Kidney epithelial cell (primary cell): ENCODE measurements at places on chromosomes 4 and X.
A peak's percentile ranks its signal among the peaks of the same experiment; 100 is the strongest.

- peak; percentile 72 for DNase-seq
These were observed 68.7 kb downstream of the NSD2 start for GRCh38 chr4:1939664-1940509.

- DNase-seq: no peak
These were observed 23.3 kb downstream of the MTHFD2L start for GRCh38 chr4:74181219-74181618.

DNA sequence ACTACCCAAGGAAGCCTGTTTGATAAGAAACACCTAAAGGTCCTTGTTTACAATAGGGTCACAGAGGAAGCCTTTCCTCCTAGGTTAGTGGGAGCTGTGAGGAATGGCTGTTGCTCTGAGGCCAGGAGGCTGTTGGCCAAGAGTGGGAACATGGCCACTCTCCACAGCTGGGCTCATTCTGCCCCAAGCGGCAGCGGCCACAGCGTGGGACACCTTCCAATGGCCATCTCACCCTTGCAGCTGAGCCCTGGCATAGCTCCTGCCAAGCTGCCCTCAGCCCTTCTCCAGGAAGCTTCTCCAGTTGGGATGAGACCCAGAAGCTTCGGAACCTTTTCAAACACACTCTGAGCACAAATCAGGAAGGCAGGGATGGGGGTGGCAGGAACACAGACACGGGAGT is 111.8 kb upstream of the MAP3K15 start:
- no peak for DNase-seq

DNA sequence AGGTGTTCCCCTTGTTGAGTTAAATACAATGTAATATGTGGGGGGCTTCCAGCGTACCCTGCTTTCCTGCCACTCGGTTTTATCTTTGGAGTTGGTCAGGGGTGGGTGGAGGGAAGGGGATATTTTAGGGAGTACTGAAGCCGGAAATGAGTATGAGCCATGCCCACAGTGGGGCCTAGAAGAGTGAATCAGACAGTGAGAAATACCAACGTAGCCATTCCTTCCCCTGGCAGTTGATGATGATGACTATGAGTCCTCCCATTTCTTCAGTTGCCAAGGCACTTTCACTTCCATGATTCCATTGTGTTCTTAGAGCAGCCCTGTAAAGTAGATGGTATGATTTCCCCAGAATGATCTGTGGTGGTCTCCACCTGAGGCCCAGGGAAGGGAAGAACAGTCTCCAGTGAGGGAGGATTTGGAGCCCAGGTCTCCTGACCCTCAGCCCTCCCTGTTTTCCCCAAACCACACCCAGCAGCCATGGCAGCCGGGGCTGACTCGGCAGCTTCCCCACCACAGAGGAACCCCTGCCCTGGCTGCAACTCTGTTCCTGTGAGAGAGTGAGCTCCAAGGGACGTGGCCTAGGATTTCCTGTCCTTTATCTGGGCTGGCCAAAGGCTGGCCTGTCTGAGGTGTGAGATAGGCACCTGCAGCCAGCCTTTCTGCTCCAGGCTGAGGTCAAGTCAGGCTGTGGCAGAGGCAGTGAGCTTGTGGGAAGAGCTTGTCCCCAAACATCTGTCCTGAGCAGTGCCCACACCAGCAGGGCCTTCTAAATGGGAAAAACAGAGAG is 52.7 kb downstream of the STARD8 start:
- DNase-seq: no peak

- DNase-seq: no peak
These were observed 4.6 kb upstream of the GPR34 start for GRCh38 chrX:41684138-41684537.

GRCh38 chr4:139767168-139767567 is 101.5 kb downstream of the MGST2 start:
- DNase-seq: peak; percentile 87

GRCh38 chr4:154308207-154308606 is 183.4 kb downstream of the DCHS2 start:
- no peak for DNase-seq

GRCh38 chr4:158610790-158611189 is 60.9 kb downstream of the C4orf46 start:
- DNase-seq: no peak

DNA sequence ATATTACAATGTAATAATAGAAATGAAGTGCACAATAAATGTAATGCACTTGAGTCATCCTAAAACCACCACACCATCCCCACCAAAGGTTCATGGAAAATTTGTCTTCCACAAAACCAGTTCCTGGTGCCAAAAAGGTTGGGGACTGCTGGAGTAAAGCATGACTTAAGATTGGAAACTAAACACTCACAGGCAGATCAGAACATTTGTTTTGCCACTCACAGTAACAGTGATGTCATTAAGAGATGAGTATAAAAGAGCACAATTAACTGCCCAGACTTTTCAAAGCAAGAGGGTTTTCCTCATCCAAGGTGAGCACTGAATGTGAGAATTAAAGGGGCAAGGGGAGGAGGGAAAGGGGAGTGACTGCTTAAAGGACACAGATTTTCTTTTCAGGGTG is 35.6 kb downstream of the MAP7D3 start:
- no peak for DNase-seq

GRCh38 chr4:171376724-171377123 is 436.5 kb upstream of the GALNTL6 start:
- no peak for DNase-seq

- no peak for DNase-seq
These were observed 399.4 kb upstream of the FTHL17 start for GRCh38 chrX:31471229-31471628.

DNA sequence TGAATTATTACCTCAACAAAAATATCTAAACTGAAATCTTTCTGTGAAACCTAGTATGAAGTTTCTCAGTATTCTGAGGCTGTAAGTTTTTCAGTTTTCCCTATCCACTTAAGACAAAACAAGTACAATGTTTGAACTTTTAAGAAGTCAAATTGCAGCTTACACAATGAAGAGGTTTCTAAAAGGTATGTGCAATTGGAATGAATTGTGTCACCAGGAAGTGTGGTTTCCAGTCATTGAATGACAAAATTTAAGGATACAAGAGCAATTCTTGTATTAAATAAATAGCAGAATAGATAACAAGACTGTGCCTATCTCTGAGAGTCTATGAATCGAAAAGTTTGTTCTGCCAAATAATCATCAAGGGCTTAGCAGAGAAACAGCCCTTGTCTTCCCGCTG is 207.3 kb downstream of the ANKRD50 start:
- no peak for DNase-seq

DNA sequence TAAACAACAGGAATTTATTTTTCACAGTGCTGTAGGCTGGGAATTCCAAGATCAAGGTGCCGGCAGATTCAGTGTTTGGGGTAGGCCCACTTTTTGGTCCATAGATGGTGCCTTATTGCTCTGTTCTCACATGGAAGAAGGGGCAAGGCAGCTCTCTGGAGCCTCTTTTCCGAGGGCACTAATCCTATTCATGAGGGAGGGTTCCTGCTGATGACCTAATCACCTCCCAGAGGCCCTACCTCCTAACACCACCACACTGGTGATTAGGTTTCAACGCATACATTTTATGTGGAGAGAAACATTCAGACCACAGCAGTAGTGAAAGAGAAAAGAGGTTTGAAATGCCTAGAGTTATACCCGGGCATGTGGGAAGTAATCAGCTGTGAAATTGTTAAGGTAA is 1.4 kb upstream of the POLA1 start:
- DNase-seq: no peak

DNA sequence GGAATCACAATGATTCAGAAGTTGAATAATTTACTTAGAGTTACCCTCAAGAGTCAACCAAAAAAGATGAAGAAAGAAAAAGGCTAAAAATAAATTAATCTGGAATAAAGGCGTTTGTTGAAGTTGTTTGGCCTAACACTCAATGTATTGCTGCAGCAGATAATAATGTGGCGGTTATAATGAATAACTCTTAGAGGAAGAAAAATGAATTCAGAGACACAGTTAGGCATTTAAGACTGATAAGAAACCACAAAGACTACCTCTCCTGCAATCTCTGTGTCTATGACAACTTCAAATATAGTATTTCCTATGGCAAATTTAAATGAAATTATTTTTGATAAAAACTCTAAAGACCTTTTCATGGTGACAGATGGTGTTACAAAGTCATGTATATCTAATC is 1369.1 kb upstream of the AGA start:
- DNase-seq: no peak

DNA sequence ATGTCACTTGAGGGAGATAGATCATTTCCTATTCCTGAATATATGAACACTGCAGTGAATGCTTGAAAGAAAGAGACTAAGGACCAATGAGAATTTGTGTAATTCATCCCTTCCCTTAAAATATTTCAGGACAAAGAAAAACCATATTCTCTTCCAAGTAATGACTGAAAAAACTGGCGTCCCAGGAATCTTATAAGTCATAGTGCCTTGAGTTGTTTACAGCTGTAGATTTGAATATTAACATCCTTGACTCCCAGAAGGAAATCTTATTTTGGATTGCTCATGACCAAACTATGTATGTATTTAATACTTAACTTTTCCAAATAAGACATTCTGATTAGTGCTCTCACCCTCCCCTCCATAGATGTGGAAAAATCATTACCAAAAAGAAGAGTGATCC is 55.5 kb downstream of the CLDN22 start:
- DNase-seq: no peak

DNA sequence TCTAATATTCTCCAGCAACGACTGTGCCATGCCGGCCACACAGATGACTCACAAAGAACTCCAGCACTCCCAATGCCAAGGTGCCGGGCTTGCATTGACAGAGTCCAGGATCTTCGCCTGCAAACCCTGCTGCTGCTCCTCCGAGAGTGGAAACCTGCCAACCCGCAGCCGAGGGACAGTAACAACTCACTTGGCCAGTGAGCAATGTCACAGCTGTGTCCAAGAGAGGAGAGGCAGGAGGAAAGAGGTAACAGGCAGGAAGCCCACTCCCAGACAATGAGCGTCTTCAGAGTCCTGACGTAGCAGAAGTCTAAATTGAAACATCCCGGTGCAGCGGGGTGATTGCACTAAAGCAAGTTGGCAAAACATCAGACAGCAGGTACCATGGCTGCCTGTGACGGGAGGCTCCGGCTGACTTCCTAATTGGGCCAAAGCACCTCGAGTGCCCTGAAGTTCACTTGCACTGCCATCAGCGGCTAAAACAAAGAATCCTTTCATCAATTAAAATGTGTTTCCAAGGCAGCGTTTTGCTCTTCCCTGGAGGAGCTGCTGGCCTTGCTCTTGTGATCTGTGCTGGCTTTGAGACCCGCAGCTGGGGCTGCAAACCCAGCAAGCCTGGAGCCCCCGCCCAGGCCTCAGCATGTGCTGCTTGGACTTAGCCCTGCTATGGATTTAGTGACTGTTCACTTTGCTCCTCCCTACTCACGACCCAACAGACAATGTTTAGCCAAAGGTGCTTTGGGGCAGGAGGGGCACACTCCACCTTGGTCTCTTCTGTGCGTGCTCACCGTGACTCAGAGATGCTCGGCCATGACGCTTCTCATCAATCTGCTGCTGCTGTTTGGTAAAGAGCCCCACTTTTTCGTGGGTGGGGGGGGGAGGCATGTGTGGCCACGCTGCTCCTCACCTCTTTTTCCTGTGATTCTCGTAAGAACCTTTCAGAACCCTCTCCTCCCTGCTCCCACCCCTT is 36.5 kb downstream of the DCTD start:
- no peak for DNase-seq

GRCh38 chrX:9141496-9141895 is 107.6 kb upstream of the FAM9B start:
- DNase-seq: no peak

DNA sequence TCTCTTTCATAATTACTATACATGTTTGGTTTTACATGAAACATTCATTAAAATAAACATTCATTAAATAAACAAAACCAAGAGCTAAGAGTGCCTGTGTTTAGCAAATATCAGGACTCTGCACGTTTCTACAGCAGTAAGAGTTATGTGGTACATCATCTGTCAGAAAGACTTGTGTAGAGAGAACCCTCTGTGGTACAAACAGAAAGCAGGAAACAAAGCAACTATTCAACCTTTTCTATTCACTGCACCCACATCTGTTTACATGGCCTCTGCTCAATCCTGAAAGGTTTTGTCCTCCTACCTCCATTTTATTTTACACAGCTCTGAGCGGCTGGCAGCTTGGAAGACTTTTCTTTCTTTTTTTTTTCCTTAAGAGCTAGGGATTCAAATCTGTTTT is 90.7 kb upstream of the PCDH18 start:
- DNase-seq: no peak

GRCh38 chr4:38723726-38724474 is 58.9 kb downstream of the TLR10 start:
- no peak for DNase-seq

DNA sequence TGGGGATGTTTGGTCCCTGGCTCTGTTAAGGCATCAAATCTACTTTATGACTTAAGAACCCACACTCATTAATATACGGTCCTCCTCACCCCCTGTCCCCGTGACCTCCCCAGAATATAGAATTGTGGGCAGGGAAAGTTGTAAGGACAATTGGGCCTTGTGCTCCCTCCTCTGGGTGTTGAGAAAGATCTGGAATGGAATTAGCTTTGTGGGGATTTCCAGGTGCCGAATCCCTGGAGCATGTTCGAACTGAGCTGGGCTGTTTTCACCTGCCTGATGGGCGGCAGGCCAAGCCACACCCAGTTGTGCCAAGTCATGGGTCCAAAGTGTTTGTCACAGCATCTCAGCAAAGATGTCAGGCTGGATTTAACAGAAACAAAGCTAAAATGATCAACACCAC is 349.3 kb upstream of the KLF3 start:
- no peak for DNase-seq

DNA sequence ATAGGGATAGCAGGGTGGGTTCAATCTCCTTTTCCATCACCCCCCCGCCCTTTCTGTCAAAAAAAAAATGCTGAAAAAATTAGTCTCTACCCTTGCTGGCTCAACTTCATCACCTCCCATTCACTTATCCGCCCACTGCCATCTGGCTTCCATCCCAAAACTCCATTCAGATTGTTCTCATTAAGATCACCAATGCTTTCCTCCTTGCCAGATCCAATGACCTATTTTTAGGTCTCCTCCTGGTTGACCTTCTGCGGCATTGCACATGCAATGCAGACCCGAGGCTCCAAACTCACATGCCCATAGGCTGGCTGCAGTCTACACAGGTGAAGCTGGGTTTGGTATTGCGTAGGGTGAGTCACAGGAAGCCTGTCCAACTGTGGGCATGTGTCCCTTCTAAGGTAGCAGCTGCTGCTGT is 21.1 kb upstream of the STIM2 start:
- DNase-seq: no peak

- DNase-seq: no peak
These were observed 722 bp downstream of the FGF16 start for GRCh38 chrX:77447653-77448569.

DNA sequence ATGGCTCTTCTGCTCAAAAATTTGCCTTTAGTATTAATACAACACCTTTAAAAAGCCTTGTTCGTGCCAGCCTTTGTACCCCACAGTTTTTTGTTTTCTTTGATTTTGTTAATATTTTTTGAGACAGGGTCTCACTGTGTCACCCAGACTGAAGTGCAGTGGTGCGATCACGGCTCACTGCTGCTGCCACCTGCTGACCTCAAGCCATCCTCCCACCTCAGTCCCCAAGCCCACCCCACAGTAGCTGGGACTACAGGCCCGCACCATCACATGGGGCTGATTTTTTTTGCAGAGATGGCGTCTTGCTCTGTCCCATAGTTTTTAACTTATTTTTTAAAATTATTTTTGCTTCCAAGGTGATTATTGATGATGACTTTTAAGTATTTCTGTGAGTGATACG is 134.0 kb downstream of the HTR2C start:
- DNase-seq: no peak
